GM23248 (cell line): ENCODE measurements at places on chromosomes 5 and 9.

- peak; percentile 63 for DNase-seq
Measured at GRCh38 chr5:10797261-10797660, 36.2 kb upstream of the DAP start.

DNA sequence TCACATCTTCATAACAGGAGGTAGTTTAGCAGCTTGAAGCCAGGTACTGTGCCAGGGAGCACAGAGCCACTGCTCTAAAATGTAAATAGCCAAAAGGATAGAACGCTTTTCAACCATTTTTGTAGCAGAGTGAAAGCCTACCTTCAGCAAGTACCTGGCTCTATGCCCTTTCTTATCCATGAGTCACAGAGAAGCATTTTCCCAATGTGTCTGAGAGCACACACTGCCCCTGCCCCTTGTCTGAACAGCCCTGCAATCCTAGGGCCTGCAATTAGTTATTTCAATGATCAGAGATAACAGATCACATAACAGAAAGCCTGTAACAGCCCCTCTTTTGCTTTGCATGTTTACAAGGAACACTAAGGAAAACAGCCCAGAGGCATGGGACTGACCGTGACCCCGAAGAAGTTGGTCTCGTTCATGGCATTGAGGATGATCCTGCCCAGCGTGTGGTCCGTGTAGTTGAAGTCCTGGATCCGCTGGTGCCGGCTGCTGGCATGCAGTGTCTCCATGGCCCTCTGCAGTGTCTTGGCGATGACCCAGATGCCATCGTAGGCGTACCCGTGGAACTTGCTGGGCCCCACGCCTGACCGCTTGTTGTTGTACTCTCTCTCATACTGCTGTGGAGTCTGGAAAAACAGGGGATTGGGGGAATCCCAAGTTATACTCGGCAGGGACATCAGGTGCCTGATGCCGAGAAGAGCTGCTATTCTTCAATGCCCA is 198.3 kb upstream of the TBC1D2 start:
- DNase-seq, result peak; percentile 70

DNA sequence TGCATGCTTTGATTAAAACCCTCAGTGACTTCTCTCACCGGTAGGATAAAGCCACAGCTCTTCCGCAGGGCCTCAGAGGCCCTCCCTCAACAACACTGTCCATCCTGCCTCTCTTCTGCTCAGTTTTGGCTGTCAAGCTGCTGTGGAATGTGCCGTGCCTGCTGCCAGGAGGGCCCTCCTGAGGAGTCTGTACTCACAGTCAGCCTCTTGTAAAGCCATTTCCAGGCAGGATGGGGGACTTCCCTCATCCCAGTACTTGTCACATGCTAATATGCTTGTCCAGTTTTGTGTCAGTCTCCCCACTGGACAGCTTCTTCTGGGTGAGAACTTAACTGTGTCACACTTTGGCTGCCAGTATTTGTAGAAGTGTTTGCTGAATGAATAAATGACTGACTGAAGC is 13.9 kb upstream of the DDX41 start:
- DNase-seq, result no peak

GRCh38 chr5:119323601-119324000 is 32.2 kb upstream of the TNFAIP8 start:
- peak; percentile 44 for DNase-seq

- peak; percentile 68 for DNase-seq
Measured at GRCh38 chr9:121636341-121636865, 15.0 kb upstream of the DAB2IP start.

GRCh38 chr5:39624268-39624886 is 199.6 kb upstream of the DAB2 start:
- DNase-seq, result peak; percentile 45

DNA sequence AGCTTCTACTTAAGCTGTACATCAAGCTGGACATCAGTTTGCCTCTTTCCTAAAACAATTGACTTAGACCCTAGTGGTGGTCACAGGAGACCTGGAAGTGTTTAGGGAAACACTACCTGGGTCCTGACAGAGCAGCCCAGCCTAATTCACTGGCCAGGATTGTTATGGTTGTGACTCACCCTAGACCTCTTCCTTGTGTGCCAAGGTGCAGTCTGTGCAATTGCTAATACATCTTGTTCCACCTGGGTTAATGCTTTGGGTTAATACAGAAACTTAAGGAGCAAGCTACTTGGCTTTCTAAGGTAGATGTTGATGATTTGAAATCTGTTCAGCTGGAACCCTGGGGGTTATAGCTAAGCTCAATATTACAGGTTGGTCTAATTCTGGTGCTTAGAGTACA is 48.7 kb upstream of the SLC46A2 start:
- no peak for DNase-seq

- DNase-seq, result no peak
Measured at GRCh38 chr9:134939080-134939733, 21.5 kb upstream of the FCN1 start.

DNA sequence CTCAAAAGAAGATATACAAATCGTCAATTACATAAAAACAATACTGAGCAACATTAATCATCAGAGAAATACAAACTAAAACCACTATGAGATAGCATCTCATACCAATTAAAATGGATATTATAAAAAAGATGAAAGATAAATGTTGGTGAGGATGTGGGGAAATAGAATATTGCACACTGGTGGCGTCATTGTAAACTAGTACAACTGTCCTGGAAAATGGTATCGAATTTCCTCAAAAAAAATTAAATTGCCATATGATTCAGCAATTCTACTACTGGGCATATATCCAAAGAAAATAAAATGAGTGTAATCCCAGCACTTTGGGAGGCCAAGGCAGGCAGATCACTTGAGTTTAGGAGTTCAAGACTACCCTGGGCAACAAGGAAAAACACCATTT is 326.0 kb upstream of the FTMT start:
- no peak for DNase-seq

DNA sequence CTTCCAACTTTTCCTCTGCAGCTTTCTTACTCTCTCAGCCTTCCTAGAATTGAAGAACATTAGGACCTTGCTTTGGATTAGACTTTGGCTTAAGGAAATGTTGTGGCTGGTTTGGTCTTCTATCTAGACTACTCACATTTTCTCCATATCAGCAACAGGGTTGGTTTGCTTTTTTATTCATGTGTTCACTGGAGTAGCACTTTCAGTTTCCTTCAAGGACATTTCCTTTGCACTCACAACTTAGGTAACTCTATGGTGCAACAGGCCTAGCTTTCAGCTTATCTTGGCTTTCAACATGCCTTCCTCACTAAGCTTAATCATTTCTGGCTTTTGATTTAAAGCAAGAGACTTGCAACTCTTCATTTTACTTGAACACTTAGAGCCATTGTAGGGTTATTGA is 153.1 kb downstream of the CCDC192 start:
- no peak for DNase-seq

DNA sequence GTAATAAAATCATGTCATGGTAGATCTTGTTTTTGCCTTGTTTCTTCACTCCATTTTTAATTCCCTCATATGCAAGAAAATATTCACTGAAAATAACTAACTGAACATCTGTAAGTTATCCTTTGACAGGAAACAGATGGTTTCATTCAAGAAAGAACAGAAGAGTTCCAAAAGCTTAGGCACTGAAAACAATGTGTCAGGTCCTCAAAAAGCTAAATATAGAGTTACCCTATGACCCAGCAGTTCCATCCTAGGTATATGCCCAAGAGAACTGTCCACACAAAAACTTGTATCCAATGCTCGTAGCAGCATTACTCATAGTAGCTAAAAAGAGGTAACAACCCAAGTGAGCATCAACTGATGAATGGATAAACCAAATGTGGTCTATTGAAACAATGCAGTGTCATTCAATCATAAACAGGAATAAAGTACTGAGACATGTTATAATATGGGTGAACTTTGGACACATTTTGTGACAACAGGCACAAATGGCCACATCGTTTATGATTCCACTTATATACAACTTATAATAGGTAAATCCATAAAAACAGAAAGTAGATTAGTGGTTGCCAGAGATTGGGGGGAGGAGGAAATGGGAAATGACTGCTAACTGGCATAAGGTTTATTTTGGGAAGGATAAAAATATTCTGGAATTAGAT is 231.0 kb downstream of the FRMD3 start:
- DNase-seq, result peak; percentile 18

- no peak for DNase-seq
Measured at GRCh38 chr9:81396528-81396927, 292.8 kb downstream of the TLE1 start.

DNA sequence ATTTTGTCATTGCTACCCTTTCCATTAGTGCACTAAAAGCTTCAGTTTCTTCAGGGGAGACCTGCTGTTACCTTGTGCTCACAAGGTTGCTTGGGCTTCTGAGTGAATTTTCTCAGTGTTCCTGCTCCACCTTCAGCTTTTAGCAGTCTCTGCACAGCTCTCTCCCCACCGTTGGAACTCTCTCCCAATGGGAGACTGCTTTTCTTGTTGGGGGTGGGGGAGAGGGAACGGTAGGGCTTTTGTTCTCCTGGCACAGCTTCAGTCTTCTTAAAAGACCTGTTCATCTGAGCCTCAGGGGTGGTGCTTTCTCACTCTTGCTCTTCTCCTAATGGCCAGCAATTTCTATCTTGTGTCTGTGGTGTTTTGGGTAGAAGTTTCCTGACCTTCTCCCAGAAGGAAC is 915.7 kb downstream of the EFNA5 start:
- DNase-seq, result no peak

- DNase-seq, result no peak
Measured at GRCh38 chr5:156949424-156949823, 13.6 kb downstream of the TIMD4 start.

GRCh38 chr5:9850456-9850855 is 220.3 kb upstream of the TAS2R1 start:
- DNase-seq, result no peak

GRCh38 chr9:91758491-91758981 is 191.5 kb downstream of the ROR2 start:
- DNase-seq, result peak; percentile 69

DNA sequence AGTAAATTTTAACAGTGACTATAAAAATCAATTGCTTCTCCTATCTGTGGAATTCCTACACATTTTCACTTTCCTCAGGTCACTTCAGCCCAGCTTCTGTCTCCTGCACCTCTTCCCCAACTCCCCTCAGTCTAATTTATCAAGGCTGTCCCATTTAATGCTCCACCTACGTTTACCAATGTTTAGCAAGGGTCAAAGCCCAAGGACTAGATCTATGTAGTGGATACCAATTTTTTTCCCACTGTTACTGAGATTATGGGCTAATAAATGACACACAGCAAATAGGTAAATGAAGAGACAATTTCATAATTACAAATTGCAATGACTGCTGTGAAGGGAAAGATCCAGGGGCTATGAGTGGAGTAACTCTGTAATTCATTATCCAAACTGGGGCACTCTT is 211.5 kb upstream of the RPS23 start:
- DNase-seq, result no peak
